ENCODE measurements at places on chromosomes 4 and X. TPM values are rescaled to one million over a fixed set of nuclear protein-coding genes. Genes with fewer than 3 reads are reported as not detected.

The MAGEB2 gene
- not detected for total RNA-seq

The OR13H1 gene
- not detected for total RNA-seq

The TSPAN5 gene
- 87.3 TPM for total RNA-seq

The KLHL13 gene
- total RNA-seq: 31.3 TPM

The FAM184B gene
- total RNA-seq: 3.1 TPM

The MAGEB18 gene
- total RNA-seq: not detected

Data from parietal lobe (tissue), 2 donors.